ENCODE measurements at places on chromosomes 4 and X. TPM values are rescaled to one million over a fixed set of nuclear protein-coding genes. Genes with fewer than 3 reads are reported as not detected.

The NRK gene
- total RNA-seq = not detected

The NDNF gene
- total RNA-seq = not detected

The VCX3A gene
- not detected for total RNA-seq

The WFS1 gene
- 13.6 TPM for total RNA-seq

Measured in A549 treated with GW870086 at 1 μM for 4 hours (cell line).